Activated CD4-positive, alpha-beta T cell treated with anti-CD3 and anti-CD28 coated beads, Interleukin-10, Interleukin-2, amounts not matched to agents 100 ng/mL and 50 ng/mL, durations not matched to agents 16 hours and 8 hours (primary cell): ENCODE measurements at places on chromosomes 6 and 20.

GRCh38 chr6:32845384-32845884 is 1.6 kb upstream of the PSMB8 start:
- DNase-seq, result peak; percentile 78

- DNase-seq, result no peak
These were observed 114.3 kb upstream of the SLC2A12 start for GRCh38 chr6:134166511-134167261.

GRCh38 chr20:62238569-62239277 is 402 bp downstream of the OSBPL2 start:
- no peak for DNase-seq

DNA sequence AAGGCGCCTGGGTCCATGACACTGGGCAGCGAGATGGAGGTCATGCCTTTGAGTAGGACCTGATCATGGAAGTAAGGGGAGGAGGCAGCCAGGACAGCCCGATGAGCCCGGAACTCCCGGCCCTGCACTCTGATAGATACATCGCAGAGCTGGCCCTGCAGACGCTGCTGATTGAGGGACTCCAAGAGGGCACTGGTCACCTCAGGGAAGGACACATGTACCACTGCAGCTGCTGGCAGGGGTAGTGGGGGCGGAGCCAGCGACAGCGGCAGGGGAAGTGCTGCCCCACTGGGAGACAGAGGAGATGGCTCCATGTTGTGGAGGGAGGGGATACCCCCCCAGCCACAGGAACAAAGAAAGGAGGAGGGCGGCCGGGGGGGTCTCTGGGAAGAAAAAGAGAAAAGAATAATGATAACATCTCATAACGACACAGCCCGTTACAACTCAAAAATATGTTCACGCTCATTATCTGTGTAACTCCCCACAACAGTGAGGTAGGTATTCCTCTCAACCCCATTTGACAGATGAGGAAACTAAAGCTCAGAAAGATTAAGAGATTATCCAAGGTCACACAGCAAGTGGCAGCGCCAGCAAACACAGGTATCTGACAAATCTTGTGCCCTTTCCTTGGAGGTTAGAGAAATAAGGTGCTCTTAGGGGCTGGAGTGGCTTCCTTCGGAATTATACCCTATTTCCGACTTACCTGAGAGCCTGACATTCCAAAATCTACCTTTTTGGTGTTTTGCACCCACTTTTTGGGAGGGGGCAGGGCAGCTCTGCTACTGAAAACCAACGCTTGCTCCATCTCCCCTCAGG is 733 bp downstream of the ZBTB22 start:
- DNase-seq, result no peak

- DNase-seq, result no peak
These were observed 672 bp upstream of the UBE2V1 start for GRCh38 chr20:50113420-50114224.

GRCh38 chr20:23136893-23137745 is 51.0 kb upstream of the CD93 start:
- no peak for DNase-seq

GRCh38 chr20:41027366-41027765 is 1.3 kb upstream of the TOP1 start:
- DNase-seq, result no peak

- no peak for DNase-seq
These were observed 65.0 kb upstream of the XRN2 start for GRCh38 chr20:21237956-21238799.

DNA sequence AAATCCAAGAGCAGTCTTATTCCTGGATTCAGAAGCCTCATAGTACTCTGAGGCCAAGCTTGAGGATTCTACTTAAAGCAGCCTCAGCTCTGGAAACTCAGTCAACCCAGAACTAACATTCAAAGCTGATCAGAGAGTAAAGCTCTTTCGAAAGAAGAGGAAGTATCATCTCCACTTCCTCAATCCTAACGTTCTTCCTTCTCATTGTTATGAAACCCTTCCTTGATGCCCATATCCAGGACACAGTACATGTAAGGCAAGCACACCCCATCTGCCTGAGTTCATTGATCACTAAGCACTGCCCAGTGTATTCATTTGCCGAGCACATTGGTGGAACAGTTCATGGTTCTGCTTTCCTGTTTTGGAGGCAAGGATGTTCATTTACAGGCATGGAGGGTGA is at the start of gene IPCEF1:
Gene IPCEF1, minus strand, starts transcription at position 114 of the 400 bp plus-strand sequence. CDS start 90,856 bp downstream, outside the sequence.
- DNase-seq, result no peak

DNA sequence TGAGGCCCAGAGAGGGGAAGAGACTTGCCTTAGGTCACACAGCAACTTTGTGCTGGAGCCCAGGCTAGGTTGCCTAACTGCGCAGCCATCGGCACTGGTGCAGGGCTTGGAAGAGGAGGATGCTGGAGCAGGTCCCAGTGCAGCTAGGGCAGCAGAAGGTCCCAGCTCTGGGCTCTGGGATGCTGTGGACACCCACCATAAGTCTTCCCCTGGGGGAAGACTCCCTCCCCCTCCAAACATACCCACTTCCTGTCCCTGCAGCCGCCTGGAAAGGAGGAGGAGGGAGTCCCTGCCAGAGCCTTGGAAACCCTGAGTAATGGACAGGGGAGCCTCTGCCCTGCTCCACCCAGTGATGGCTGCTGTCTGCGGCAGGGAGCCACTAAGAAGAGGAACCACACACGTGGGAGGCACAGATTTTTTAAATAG is 93.6 kb downstream of the NCR2 start:
- DNase-seq, result peak; percentile 28

- peak; percentile 23 for DNase-seq
These were observed 17.1 kb upstream of the BEND3 start for GRCh38 chr6:107132330-107132954.

DNA sequence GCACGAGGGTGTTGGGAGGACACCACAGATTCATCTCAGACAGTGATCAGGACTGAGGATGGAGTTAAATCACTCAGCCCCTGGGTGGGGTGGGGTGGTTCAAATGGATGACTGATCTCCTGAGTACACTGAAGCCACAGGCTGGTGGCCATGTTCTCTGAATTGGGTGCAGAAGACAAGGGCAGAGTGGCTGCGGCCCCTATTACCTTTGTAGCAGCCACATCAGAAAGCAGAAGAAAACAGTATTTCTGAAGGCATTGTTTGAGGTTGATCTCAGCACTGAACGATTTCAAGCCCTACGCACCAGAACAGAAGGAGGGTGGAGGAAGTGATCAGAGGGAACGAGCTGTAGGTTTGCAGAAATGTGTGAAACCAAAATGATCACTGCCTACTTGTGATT is 71.6 kb downstream of the SH3BGRL2 start:
- DNase-seq, result peak; percentile 25

DNA sequence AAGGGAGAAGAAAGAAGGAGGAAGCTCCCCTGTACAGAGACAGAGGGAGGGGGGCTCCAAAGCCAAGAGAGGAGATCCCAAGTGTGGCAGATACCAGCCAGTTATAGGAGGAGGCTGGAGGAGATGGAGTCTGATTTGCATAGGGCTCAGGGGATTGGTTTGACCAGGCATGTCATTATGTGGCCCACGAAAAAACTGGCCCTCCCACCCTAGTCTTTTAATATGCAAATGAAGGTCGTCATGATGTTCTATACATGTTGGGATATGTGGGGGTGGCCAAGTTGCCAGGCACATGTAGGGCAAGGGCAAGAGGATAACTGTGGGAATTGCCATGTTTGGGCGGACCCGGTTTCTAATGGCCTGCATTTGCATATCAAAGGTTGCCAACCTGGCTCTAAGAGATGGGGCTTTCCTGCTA is 17.6 kb upstream of the ZFP64 start:
- no peak for DNase-seq

DNA sequence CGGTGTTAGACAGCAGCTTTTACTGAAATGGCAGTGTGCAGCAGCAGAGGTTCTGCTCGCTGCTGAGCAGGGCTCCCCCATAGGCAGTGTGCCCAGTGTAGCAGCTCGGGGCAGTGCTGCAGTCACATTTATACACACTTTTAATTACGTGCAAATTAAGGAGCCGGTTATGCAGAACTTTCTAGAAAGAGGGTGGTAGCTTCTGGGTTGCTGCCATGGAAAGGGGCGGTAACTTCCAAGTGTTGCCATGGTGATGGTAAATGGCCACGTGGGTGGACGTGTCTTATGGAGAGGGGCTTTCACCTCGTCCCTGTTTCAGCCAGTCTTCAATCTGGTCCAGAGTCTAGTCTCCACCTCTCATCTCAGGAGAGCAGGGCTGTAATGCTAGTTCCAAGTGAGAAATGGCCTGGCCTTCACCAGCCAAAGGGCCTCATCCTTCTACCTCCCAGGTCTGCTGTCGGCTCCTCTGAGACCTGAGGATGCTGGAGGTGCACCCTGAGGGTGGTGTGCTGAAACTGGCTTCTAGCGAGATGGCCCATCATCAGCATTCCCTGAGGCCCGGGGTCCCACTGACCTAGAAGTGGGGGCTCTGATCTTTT is 180.5 kb upstream of the PMEPA1 start:
- DNase-seq, result no peak
